Thymus (tissue), 14 donors: ENCODE measurements at places on chromosomes 16 and 17. TPM values are rescaled to one million over a fixed set of nuclear protein-coding genes. Genes with fewer than 3 reads are reported as not detected.

DNA sequence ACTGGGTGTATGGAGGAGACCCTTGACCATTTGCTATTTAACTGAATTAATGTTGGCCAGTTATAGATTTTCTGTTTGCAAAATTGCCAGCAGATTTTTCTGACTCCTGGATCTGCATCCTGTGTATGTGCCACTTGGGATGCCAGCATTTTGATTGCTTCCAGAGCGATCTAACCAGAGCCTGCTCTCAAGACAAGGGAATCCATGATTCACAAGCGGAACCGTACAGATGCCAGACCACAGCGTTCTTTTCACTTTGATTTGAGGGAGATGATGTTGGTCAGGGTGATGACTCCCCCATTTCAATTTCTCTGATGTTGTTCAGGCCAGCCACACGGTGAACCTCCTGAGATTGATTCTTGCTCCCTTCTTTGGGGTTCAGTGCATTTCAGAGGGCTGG, 228.7 kb downstream of the CDH13 start:
- H3K4me3 ChIP-seq, result no peak overlapping the region
- no peak for DNase-seq
- H3K36me3 ChIP-seq, result no peaks in the 10 kb centered on the region

Gene CCL8
- 1.4 TPM for total RNA-seq

DNA sequence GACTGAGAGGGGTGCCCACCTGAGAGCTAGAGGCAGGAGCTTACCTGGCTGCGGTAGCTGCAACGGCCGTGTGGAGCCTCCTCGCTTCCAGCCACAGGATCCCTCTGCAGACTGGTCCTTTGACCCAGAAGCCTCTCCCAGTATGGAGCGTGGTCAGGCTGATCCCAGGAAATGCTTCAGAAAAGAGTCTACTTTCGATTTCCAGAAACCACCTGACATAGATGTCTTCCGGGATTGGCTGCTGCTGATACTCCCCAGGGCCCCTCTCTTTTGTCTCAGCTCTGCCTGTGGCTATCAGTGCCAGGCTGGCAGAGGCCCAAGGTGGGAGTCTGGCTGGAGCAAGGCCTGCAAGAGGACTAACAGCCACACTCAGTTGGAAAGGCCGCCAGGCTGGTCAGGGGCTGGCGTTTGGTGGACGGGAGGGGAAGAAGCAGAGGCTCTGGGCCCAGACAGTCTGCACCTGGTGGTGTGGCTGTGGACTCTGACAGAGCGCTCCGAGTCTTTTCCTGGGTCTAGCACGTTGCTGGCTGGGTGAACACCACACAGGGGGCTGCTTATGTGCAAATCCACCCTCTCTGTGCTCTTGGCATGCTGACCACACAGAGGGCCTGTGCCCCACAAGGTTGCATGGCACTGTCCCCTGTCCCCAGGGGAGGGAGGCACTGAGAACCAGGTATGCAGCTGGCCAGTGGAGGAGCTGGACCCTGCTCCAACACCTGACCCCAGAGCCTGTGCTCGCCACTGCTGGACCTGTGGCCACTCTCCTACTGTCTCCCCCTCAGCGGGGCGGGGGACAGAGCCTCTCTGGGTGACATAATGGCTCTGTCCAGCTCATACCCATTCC, at the start of gene LGALS3BP:
LGALS3BP (minus strand) TSS at position 144 of the 844 bp plus-strand sequence. CDS start 2,732 bp downstream, outside the sequence.
- peak; percentile 53 for DNase-seq
- H3K27ac ChIP-seq, result peak within 1 kb of the TSS; percentile 74
- peaks cover 15% of the 10 kb centered on the region for H3K36me3 ChIP-seq

Gene NUDT21
- total RNA-seq, result 79.7 TPM

- peak overlapping the region; percentile 39 for H3K4me3 ChIP-seq
- H3K36me3 ChIP-seq, result peaks cover 42% of the 10 kb centered on the region
- H3K27ac ChIP-seq, result peak overlapping the region; percentile 87
- H3K27me3 ChIP-seq, result no peaks in the 10 kb centered on the region
- peaks cover 46% of the 10 kb centered on the region for H3K4me1 ChIP-seq
Observed at GRCh38 chr17:77465358-77466041, 324.7 kb downstream of the SEC14L1 start.

- DNase-seq, result no peak
- no peak overlapping the region for H3K4me3 ChIP-seq
- no peaks in the 10 kb centered on the region for H3K27me3 ChIP-seq
- H3K27ac ChIP-seq, result peak overlapping the region; percentile 46
- no peaks in the 10 kb centered on the region for H3K4me1 ChIP-seq
- no peaks in the 10 kb centered on the region for H3K36me3 ChIP-seq
Observed at GRCh38 chr16:17433577-17434451, 36.9 kb downstream of the XYLT1 start.

Gene FBXW10
- total RNA-seq, result 0.09 TPM

Gene RAB37
- total RNA-seq, result 19.9 TPM

Gene OR3A2
- 0.52 TPM for total RNA-seq

- DNase-seq, result no peak
- no peak overlapping the region for H3K27ac ChIP-seq
Observed at GRCh38 chr17:59405944-59406705, 74.7 kb downstream of the YPEL2 start.

GRCh38 chr16:85615014-85615851, 2.1 kb downstream of the GSE1 start:
- H3K4me3 ChIP-seq, result peak overlapping the region; percentile 87
- H3K27me3 ChIP-seq, result no peaks in the 10 kb centered on the region
- H3K36me3 ChIP-seq, result peaks cover 37% of the 10 kb centered on the region
- peaks cover 40% of the 10 kb centered on the region for H3K4me1 ChIP-seq

Gene CMTM2
- 0.94 TPM for total RNA-seq

- no peak overlapping the region for H3K4me3 ChIP-seq
- no peak overlapping the region for H3K27ac ChIP-seq
- H3K36me3 ChIP-seq, result no peaks in the 10 kb centered on the region
- H3K4me1 ChIP-seq, result no peaks in the 10 kb centered on the region
- no peak for DNase-seq
Observed at GRCh38 chr16:9929836-9930235, 252.4 kb downstream of the GRIN2A start.

DNA sequence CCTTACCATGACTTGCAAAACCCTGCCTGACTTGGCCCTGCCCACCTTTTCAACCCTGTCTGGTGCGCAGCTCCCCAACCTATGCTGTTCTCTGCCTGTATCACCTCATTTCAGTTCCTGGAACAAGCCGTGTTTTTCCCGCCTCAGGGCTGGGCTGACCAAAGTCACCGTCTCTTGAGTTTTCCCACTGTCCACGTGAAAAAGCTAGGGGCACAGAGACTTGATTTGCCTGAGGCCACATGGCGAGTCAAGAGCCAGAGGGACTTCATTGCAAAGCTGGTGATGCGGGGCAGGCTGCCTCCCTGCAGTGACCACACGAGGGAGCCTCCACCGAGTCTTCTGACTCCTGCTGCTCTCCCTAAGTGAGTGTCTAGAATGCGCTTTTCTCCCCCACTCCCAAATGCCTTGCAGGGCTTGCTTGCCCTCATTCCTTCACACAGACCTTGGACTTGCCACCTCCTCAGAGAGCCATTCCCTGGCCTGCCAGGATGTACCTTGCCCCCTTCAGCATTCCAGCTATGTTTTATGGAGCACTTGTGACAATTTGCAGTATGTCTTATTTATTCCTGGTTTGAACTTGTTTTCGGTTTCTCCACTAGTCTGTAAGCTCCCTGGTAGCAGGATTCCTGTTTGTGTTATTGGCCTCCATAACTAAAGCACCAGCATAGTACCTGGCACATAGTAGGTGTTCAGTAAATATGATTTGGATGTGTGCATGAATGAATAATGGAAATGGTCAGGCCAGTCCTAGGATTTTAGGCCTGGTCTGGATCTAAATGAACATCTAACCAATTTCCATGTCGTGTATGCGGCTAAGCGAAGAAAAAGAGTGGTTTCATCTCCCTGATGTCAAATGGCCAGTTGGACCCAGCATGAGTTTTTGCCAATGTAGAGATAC, 252.3 kb downstream of the SNX29 start:
- H3K4me1 ChIP-seq, result peaks cover 6% of the 10 kb centered on the region
- peak; percentile 19 for DNase-seq
- no peaks in the 10 kb centered on the region for H3K27me3 ChIP-seq
- no peaks in the 10 kb centered on the region for H3K36me3 ChIP-seq
- no peak overlapping the region for H3K27ac ChIP-seq

DNA sequence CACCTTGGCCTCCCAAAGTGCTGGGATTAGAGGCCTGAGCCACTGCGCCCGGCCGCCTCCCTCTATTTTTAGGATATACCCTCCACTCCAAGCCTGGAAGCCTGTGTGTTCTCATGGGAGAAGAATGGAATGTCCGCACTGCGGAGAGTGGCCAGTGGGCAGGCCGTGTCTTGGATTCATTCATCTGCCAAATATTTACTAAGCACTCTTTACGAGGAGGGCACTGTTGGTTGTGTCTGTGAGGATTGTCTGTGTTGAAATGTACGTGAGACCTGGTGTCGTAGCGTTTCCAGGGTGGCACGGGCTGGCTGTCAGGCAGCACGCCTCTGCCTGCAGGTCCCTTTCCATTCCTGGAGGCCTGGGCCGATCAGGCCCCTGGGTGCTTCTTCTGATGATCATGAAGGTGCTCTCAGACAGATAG, 19.2 kb downstream of the PGS1 start:
- H3K4me1 ChIP-seq, result no peaks in the 10 kb centered on the region
- H3K36me3 ChIP-seq, result peaks cover 92% of the 10 kb centered on the region
- no peak overlapping the region for H3K27ac ChIP-seq
- no peak overlapping the region for H3K4me3 ChIP-seq
- no peak for DNase-seq
- no peaks in the 10 kb centered on the region for H3K27me3 ChIP-seq

DNA sequence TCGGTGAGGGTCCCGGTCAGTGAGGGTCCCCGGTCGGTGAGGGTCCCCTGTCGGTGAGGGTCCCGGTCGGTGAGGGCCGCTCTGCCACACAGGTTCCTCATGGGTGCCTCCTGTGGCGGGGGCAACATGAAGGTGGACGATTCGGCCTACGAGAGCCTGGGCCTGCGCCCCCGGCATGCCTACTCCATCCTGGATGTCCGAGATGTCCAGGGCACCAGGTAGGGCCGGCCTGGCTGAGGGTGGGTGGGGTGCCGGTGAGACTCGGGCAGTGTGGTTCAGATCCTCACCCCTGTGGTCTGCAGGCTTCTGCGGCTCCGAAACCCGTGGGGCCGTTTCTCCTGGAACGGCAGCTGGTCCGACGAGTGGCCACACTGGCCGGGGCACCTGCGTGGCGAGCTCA, 9.0 kb upstream of the PRR35 start:
- no peak overlapping the region for H3K4me3 ChIP-seq
- H3K27ac ChIP-seq, result no peak overlapping the region
- DNase-seq, result no peak
- peaks cover 79% of the 10 kb centered on the region for H3K36me3 ChIP-seq
- H3K27me3 ChIP-seq, result no peaks in the 10 kb centered on the region
- H3K4me1 ChIP-seq, result no peaks in the 10 kb centered on the region

GRCh38 chr16:7921345-7921744, 588.7 kb downstream of the RBFOX1 start:
- no peak overlapping the region for H3K27ac ChIP-seq
- H3K4me1 ChIP-seq, result no peaks in the 10 kb centered on the region
- H3K27me3 ChIP-seq, result no peaks in the 10 kb centered on the region
- no peaks in the 10 kb centered on the region for H3K36me3 ChIP-seq
- H3K4me3 ChIP-seq, result no peak overlapping the region
- no peak for DNase-seq

DNA sequence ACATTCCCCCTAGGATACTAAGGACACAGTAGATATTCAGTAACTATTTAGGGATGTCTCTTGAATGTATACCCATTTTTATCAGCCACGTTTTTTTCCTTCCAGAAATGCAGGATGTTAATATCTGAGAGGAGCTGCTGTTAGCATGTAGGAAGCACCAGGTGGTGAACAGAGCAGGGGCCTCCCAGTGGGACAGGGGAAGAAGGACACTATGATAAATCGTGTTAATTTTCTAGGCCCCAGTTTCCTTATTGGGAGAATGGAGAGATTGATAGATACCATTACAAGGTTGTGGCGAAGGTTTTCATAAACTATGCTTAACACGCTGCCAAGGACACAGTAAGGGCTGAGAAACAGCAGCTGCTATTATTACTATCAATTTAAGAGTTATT, 45.4 kb downstream of the PRSS54 start:
- peaks cover 3% of the 10 kb centered on the region for H3K4me1 ChIP-seq
- DNase-seq, result no peak
- peaks cover 2% of the 10 kb centered on the region for H3K27me3 ChIP-seq

Gene PLCD3
- total RNA-seq, result 0.66 TPM

- H3K4me1 ChIP-seq, result peaks cover 6% of the 10 kb centered on the region
- peaks cover 3% of the 10 kb centered on the region for H3K27me3 ChIP-seq
- DNase-seq, result no peak
- no peak overlapping the region for H3K4me3 ChIP-seq
Observed at GRCh38 chr16:84541999-84542817, 37.7 kb upstream of the MEAK7 start.

- H3K36me3 ChIP-seq, result no peaks in the 10 kb centered on the region
- DNase-seq, result no peak
- H3K4me1 ChIP-seq, result no peaks in the 10 kb centered on the region
- no peak overlapping the region for H3K4me3 ChIP-seq
- H3K27me3 ChIP-seq, result no peaks in the 10 kb centered on the region
Observed at GRCh38 chr16:65964752-65965151, 401.7 kb upstream of the CDH5 start.

- DNase-seq, result no peak
- no peak overlapping the region for H3K27ac ChIP-seq
- no peaks in the 10 kb centered on the region for H3K4me1 ChIP-seq
- no peaks in the 10 kb centered on the region for H3K36me3 ChIP-seq
- no peaks in the 10 kb centered on the region for H3K27me3 ChIP-seq
Observed at GRCh38 chr17:61714300-61714699, 123.3 kb upstream of the NACA2 start.

- no peaks in the 10 kb centered on the region for H3K27me3 ChIP-seq
- peaks cover 35% of the 10 kb centered on the region for H3K4me1 ChIP-seq
- no peak overlapping the region for H3K27ac ChIP-seq
- peaks cover 14% of the 10 kb centered on the region for H3K36me3 ChIP-seq
Observed at GRCh38 chr17:32488177-32488542, 1.4 kb downstream of the CDK5R1 start.

DNA sequence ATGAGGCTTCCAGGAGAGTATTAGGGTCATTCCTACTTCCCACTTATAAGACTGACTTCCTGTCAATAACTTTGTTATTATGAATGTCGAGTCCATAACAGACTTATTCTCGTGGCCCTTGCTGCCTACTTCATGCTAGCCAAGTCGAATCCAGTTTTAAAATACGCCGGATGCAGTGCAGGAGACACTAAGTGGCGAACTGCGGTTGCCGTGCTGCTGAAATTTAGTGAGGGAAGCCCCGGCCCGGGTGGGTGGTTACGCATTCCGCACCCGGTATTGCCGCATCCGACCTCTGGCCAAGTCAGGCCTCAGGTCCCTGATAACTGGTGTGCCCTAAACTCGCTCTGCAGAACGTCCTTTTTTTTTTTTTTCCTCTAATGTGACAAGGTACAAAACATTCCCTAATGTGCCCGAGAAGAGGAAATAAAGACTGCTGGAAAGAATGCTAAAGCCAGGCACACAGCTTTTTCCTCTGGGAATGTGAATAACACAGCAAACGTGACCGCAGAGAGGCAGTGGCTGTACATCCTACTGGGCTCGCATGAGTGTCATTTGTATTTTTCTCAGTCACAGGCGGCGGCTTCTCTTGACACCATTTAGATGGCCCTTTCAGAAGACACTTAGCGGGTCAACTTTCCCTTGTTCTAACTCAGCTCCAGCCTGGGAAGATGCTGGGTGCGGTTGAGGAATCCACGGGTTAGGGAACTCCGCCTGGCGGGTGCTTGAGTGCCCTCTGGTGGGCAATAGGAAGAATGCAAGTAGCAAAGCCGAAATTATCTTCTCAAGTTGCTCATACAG, 7.1 kb upstream of the AKTIP start:
- peaks cover 5% of the 10 kb centered on the region for H3K4me1 ChIP-seq
- no peak overlapping the region for H3K27ac ChIP-seq
- DNase-seq, result peak; percentile 49
- H3K36me3 ChIP-seq, result no peaks in the 10 kb centered on the region

GRCh38 chr16:35906440-35906839, 2447.0 kb downstream of the TP53TG3F start:
- DNase-seq, result no peak
- H3K27me3 ChIP-seq, result no peaks in the 10 kb centered on the region
- H3K27ac ChIP-seq, result no peak overlapping the region
- no peaks in the 10 kb centered on the region for H3K4me1 ChIP-seq
- H3K36me3 ChIP-seq, result no peaks in the 10 kb centered on the region
